Caudate nucleus (tissue), 63 donors: ENCODE measurements at places on chromosomes 16 and 17.

GRCh38 chr16:169014-169413, 3.2 kb downstream of the HBM start:
- no peak for DNase-seq

- DNase-seq, result no peak
These were observed 8.0 kb upstream of the HES7 start for GRCh38 chr17:8131844-8132441.

GRCh38 chr16:20865420-20866131, 34.6 kb downstream of the DCUN1D3 start:
- DNase-seq, result no peak

- no peak for DNase-seq
These were observed 102.4 kb downstream of the SNX11 start for GRCh38 chr17:48209973-48210372.

- DNase-seq, result no peak
These were observed 217.3 kb upstream of the ERCC4 start for GRCh38 chr16:13702614-13703013.

GRCh38 chr16:69831212-69832123, 69.3 kb downstream of the WWP2 start:
- no peak for DNase-seq

DNA sequence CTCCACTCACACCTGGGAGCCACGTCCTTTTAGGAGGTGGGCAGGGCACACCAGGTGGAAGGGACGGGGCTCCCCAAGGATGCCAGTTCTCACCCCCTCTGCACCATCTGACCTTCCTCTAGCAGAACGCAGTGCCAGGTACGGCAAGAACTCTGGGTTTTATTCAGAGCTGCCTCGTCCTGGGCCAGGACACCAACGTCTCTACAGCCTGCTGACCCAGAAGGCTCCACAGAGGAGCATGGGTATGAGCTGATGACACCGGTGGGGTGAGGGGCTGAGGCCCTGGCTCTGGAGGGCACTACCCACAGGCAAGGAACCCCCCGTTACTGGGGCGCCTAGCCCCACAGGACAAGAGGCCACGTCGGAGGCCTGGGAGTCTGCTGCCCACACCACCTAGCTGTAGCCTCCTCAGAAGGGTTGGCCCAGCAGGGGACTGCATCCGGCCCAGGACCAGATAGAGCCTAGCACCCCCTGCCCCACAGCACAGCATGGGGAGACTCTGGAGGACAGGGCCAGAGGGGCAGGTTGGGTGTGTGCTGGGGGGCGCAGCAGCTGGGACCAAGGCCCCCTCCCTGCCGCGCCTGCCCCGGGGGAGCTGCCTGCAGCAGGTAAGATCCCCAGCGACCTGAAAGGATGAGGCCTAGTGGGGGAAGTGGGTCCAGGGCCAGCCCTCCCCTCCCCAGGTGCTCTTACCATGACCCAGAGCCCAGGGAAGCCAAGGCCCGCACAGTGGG, 13.9 kb downstream of the BCAR1 start:
- no peak for DNase-seq

- DNase-seq, result no peak
These were observed 4.3 kb upstream of the KSR1 start for GRCh38 chr17:27451906-27452305.

DNA sequence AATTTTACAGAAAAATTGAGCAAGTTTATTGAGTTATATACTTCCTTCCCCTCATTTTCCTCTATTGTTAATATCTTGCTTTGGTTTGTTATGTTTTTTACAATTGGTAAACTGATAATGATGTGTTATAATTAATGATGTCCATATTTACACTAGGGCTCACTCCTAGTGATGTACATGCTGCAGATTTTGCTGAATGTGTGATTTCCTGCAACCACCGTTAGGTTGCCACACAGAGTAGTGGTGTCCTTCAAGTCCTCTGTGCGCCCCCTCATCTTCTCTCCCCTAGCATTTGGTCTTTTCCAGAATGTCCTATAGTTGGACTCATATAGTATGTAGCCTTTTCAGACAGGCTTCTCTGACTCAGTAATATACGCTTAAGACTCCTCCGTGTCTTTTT, 167.5 kb downstream of the RPTOR start:
- no peak for DNase-seq
